ENCODE measurements at places on chromosomes 7 and 10.

DNA sequence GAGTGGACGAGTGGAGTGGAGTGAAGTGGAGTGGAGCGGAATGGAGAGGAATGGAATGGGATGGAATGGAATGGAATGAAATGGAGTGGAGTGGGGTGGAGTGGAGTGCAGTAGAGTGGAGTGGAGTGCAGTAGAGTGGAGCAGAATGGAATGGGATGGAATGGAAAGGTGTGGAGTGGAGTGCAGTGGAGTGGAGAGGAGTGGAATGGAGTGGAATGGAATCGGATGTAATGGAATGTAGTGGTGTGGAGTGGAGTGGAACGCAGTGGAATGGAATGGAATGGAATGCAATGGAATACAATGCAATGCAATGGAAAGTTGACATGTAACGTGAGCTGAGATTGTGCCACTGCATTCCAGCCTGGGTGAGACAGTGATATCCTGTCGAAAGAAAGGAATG lies 46.4 kb downstream of the ZNF716 start:
- no peak for DNase-seq
- no peaks in the 10 kb centered on the region for H3K27me3 ChIP-seq
- H3K4me1 ChIP-seq, result no peaks in the 10 kb centered on the region
- H3K36me3 ChIP-seq, result no peaks in the 10 kb centered on the region
- no peak overlapping the region for H3K27ac ChIP-seq

DNA sequence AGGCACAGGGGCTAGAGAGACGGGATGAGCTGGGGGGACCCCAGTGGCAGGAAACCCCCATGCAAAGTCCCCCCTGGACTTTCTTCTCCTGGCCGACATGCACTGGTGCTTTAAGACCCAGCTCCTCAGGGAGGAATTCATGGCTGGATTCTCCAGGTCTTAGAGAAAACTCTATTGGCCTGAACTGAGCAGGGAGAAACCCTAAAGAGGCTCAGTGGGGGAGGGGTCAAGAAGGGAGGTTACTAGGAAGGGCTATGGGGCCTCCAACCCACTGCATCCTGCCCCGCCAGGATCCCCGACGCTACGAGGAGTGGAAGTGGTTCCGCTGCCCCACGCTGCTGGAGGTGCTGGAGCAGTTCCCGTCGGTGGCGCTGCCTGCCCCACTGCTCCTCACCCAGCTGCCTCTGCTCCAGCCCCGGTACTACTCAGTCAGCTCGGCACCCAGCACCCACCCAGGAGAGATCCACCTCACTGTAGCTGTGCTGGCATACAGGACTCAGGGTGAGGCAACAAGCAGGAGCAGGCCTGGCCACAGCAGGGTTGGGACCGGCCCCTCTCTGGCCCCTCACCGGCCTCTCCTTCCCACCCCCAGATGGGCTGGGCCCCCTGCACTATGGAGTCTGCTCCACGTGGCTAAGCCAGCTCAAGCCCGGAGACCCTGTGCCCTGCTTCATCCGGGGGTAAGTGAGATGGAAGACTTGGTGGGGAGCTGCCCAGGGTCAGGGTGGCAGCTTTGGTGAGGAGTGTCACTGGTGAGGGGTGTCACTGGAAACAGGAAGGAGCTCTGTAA lies 13.8 kb downstream of the ATG9B start:
- no peak for DNase-seq
- no peak overlapping the region for H3K4me3 ChIP-seq
- H3K36me3 ChIP-seq, result no peaks in the 10 kb centered on the region

GRCh38 chr10:97759158-97759887 lies 12.5 kb downstream of the SFRP5 start:
- DNase-seq, result peak; percentile 63
- H3K27ac ChIP-seq, result no peak overlapping the region
- no peaks in the 10 kb centered on the region for H3K27me3 ChIP-seq
- no peak overlapping the region for H3K4me3 ChIP-seq
- peaks cover 60% of the 10 kb centered on the region for H3K36me3 ChIP-seq
- H3K4me1 ChIP-seq, result no peaks in the 10 kb centered on the region

- H3K36me3 ChIP-seq, result no peaks in the 10 kb centered on the region
- no peak overlapping the region for H3K27ac ChIP-seq
- no peaks in the 10 kb centered on the region for H3K27me3 ChIP-seq
- no peak for DNase-seq
Observed at GRCh38 chr10:104487794-104488438, 134.3 kb downstream of the CFAP58 start.

GRCh38 chr10:113497198-113497597 lies 55.7 kb upstream of the HABP2 start:
- H3K4me3 ChIP-seq, result no peak overlapping the region
- H3K36me3 ChIP-seq, result no peaks in the 10 kb centered on the region
- H3K27me3 ChIP-seq, result no peaks in the 10 kb centered on the region
- H3K27ac ChIP-seq, result no peak overlapping the region
- DNase-seq, result no peak

GRCh38 chr7:103119791-103120291 lies 29.1 kb downstream of the NAPEPLD start:
- H3K4me3 ChIP-seq, result no peak overlapping the region
- no peak for DNase-seq
- no peak overlapping the region for H3K27ac ChIP-seq
- no peaks in the 10 kb centered on the region for H3K36me3 ChIP-seq
- no peaks in the 10 kb centered on the region for H3K4me1 ChIP-seq

- H3K4me3 ChIP-seq, result no peak overlapping the region
- H3K4me1 ChIP-seq, result no peaks in the 10 kb centered on the region
- H3K27ac ChIP-seq, result no peak overlapping the region
- DNase-seq, result no peak
- no peaks in the 10 kb centered on the region for H3K36me3 ChIP-seq
Observed at GRCh38 chr10:125411724-125412123, 251.4 kb upstream of the CTBP2 start.

GRCh38 chr7:42734568-42734967 lies 177.3 kb downstream of the C7orf25 start:
- no peak for DNase-seq
- H3K4me3 ChIP-seq, result no peak overlapping the region
- no peaks in the 10 kb centered on the region for H3K36me3 ChIP-seq
- H3K27ac ChIP-seq, result no peak overlapping the region
- no peaks in the 10 kb centered on the region for H3K27me3 ChIP-seq

GRCh38 chr10:131571865-131572264 lies 260.3 kb upstream of the TCERG1L start:
- no peak overlapping the region for H3K4me3 ChIP-seq
- H3K36me3 ChIP-seq, result no peaks in the 10 kb centered on the region
- DNase-seq, result no peak
- H3K27me3 ChIP-seq, result no peaks in the 10 kb centered on the region

GRCh38 chr10:89042562-89042961 lies 52.0 kb downstream of the FAS start:
- H3K27me3 ChIP-seq, result no peaks in the 10 kb centered on the region
- H3K4me3 ChIP-seq, result no peak overlapping the region
- H3K36me3 ChIP-seq, result no peaks in the 10 kb centered on the region

DNA sequence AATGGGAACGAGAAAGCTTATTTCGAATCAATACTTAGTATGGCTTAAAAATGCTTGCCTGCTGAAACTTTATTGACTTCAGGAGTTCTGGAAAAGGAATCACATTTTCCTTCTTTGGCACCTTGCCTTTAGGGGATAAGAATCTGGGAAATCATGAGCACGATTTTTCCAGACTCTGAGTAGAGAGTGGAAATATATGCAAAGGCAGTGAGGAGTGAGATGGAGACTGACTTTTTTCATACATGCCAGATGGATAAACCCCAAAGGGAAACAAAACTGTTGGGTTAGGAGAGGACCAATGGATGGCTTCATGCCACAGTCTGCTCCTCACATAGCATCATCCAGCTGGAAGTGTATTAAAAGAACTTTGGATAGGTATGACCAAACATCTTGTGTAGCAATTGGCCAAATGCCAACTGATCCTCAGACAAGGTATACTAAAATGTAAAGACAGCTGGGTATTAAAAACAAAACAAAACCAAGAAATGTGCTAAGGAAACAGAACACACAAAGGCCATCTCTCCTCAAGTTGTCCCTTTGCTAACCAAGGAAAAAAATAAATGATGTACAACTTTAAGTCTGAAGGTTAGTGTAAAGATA lies 1.7 kb downstream of the COL28A1 start:
- H3K36me3 ChIP-seq, result no peaks in the 10 kb centered on the region
- H3K27me3 ChIP-seq, result no peaks in the 10 kb centered on the region
- DNase-seq, result no peak

GRCh38 chr10:10477844-10478243 lies 539.8 kb upstream of the CELF2 start:
- no peak for DNase-seq
- H3K36me3 ChIP-seq, result no peaks in the 10 kb centered on the region
- no peak overlapping the region for H3K4me3 ChIP-seq

DNA sequence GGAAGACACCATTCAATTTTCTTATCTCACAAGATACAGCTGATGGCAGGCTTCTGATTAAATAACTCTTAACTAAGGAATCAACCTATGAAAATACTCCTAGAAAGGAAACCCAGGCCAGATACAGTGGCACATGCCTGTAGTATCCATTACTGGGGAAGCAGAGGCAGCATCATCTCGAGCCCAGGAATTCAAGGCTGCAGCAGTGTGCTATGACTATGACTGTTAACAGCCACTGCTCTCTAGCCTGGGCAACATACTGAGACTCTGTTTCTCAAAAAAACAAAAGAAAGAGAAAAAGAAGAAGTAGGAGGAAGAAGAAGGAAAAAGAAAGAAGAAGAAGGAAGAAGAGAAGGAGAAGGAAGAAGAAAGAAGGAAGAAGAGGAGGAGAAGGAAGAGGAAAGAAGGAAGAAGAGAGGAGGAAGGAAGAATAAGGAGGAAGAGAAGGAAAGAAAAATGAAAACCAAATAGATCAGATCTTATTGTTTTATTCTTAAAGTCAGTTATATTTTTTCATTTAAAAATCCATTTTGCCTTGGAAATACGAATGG lies 18.0 kb downstream of the DPY19L1 start:
- no peaks in the 10 kb centered on the region for H3K27me3 ChIP-seq
- no peak for DNase-seq
- H3K36me3 ChIP-seq, result peaks cover 2% of the 10 kb centered on the region
- no peak overlapping the region for H3K4me3 ChIP-seq
- no peak overlapping the region for H3K27ac ChIP-seq

GRCh38 chr7:128427289-128427891 lies 17.6 kb upstream of the IMPDH1 start:
- H3K27ac ChIP-seq, result no peak overlapping the region
- peaks cover 11% of the 10 kb centered on the region for H3K4me1 ChIP-seq
- no peak overlapping the region for H3K4me3 ChIP-seq
- H3K36me3 ChIP-seq, result no peaks in the 10 kb centered on the region
- no peaks in the 10 kb centered on the region for H3K27me3 ChIP-seq

DNA sequence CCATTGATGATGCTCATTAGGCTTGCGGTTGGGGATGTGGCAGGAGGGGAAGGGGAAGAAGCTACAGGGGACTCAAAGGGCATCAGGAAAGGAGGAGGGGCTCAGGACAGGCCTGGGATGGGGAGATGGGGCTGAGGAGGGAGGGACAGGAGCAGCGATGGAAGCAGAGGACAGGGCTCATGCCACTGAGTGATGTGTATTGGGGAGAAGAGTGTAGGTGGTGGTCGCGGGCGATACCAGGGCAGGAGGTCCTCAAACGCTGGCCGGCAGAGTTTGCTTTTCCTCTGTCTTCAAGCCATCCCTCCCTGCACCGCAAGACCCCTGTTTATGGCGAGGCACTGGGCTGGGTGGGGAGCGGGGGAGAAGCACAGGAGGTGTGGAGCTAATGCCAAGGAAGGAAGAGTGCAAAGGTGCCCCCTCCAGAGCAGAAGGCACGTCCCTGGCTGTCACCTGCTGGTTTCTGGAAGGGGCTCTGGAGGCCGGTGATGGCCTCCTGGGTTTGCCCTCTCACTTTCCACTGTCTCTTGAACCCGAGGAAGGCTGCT lies 134.7 kb downstream of the SVIL start:
- DNase-seq, result no peak
- H3K27me3 ChIP-seq, result no peaks in the 10 kb centered on the region
- H3K4me3 ChIP-seq, result no peak overlapping the region
- no peak overlapping the region for H3K27ac ChIP-seq
- H3K4me1 ChIP-seq, result no peaks in the 10 kb centered on the region

GRCh38 chr7:55193245-55193644 lies 171.9 kb upstream of the LANCL2 start:
- H3K36me3 ChIP-seq, result peaks cover 12% of the 10 kb centered on the region
- H3K4me3 ChIP-seq, result no peak overlapping the region
- DNase-seq, result no peak
- H3K27ac ChIP-seq, result no peak overlapping the region
- H3K27me3 ChIP-seq, result no peaks in the 10 kb centered on the region

DNA sequence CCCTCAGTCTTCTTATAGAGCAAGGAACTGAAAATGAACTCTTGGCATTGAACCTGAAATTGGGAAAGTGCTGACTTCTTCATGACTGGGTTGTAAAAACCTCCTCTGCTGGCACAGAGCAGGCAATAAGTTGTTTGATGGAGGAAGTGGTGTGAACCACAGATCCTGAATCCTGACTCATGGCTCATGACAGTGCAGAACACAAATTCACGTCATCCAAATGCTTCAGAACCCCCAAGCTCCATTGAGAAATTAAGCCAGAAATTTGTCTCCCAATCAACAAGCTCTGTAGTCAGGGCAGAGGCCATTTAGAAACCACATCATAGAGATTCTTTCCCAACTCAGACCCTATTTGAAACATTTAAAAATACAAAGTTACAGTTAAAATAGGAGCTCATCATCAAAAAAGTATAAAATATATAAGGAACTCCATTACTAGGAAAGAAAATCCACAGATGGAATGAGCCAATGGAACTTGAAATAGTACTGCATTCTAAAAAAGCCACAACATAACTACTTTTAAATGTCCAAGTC lies 10.3 kb upstream of the STK17A start:
- no peaks in the 10 kb centered on the region for H3K36me3 ChIP-seq
- H3K4me3 ChIP-seq, result no peak overlapping the region
- peak; percentile 42 for DNase-seq
- no peak overlapping the region for H3K27ac ChIP-seq
- H3K4me1 ChIP-seq, result no peaks in the 10 kb centered on the region

- H3K27ac ChIP-seq, result no peak overlapping the region
- no peak overlapping the region for H3K4me3 ChIP-seq
- no peak for DNase-seq
- H3K4me1 ChIP-seq, result no peaks in the 10 kb centered on the region
Observed at GRCh38 chr7:107253599-107253998, 84.8 kb downstream of the HBP1 start.

- no peaks in the 10 kb centered on the region for H3K4me1 ChIP-seq
- no peak for DNase-seq
- H3K36me3 ChIP-seq, result no peaks in the 10 kb centered on the region
Observed at GRCh38 chr10:59099481-59099880, 77.0 kb upstream of the PHYHIPL start.

DNA sequence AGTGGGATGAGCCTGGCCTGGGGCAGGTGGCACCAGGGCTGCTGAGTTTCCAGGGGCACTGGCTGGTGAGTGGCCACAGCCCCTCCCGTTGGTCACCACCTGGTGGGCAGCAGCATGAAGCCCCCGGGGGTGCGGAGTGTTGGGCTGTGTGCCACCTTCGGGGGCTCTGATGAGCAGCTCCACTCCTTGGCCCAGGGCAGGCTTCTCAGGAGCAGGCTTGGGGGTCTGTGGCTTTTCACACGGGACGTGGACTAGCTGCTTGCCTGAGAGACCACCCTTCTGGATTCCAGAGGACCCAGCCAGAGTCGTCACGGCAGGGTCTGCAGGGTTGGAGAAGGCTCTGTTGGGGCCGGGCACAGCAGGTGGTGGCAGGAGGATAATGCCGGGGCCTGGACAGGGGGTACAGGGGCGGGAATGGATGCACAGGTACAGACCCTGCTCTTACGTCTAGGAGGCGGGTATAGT lies 193.1 kb downstream of the ADARB2 start:
- H3K36me3 ChIP-seq, result no peaks in the 10 kb centered on the region
- no peak overlapping the region for H3K27ac ChIP-seq
- H3K27me3 ChIP-seq, result no peaks in the 10 kb centered on the region
- H3K4me3 ChIP-seq, result no peak overlapping the region
- H3K4me1 ChIP-seq, result no peaks in the 10 kb centered on the region
- no peak for DNase-seq

GRCh38 chr10:96129387-96130325 lies at the start of gene ZNF518A:
Gene ZNF518A, plus strand, starts transcription at chr10:96130297. Its CDS starts 26,026 bp downstream, at chr10:96156323.
- H3K4me3 ChIP-seq, result peak within 1 kb of the TSS; percentile 82
- H3K4me1 ChIP-seq, result no peaks in the 10 kb centered on the region
- H3K36me3 ChIP-seq, result peaks cover 4% of the 10 kb centered on the region
- no peaks in the 10 kb centered on the region for H3K27me3 ChIP-seq
- H3K27ac ChIP-seq, result peak within 1 kb of the TSS; percentile 98
